ENCODE measurements at places on chromosomes 6 and 20. TPM values are rescaled to one million over a fixed set of nuclear protein-coding genes. Genes with fewer than 3 reads are reported as not detected.

DNA sequence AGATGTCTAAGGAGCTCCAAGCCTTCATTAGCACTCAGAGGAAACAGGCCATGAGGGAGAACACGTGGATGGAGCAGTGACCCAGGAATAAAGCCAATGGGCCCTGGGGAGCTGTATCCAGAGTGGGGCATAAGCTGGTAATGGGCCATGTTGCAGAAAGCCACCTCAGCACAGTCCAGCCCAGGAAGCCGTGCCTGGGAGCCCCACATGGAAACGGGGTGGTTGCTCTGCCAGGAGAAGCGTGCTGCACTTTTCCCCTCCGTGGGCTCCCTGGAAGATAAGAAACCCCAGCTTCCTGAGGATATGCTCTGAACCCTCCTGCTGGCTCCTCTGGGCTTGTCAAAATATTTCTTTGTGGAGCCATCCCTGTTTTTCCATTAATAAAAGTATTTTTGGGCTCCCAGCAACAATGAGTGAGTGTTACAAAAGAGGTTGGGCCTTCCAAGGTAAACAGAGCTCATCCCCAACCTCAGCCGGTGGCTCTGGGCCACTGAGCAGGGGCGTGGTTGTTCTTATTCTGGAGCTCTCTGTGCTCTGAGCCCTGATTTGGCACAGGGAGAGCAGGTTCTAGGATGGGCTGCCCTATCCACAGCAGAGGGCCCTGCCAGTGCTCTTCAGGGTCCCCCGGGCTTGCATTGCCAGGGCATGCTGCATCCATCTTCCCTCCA is 31.2 kb upstream of the NFATC2 start:
- no peak for DNase-seq

- DNase-seq, result no peak
Measured at GRCh38 chr6:3244003-3244831, 14.5 kb upstream of the PSMG4 start.

GRCh38 chr6:22613051-22613450 is 43.7 kb downstream of the HDGFL1 start:
- no peak for DNase-seq

DNA sequence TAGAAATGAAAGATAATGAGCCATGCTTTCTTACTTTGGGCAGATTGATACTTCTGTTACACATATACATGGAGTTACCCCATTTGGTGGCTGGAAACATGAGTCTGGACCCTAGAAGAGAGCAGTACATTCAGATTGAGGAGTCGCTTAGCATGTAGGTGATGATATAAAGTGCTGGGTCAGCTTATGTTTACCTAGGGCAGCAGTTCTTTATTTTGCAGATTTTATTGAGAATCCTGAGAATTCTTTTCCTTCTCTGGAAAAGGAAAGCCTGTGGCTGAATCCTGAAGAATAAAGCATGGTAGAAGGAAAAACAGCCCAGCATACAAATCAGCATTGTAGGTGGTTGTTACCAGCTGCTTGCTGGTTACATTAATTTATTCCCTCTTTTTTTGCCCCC is 91.2 kb downstream of the SMAP1 start:
- no peak for DNase-seq

- DNase-seq, result no peak
Measured at GRCh38 chr20:6466075-6466810, 301.2 kb upstream of the BMP2 start.

GRCh38 chr20:43895235-43895634 is 19.4 kb upstream of the TOX2 start:
- no peak for DNase-seq

GRCh38 chr20:56411759-56412472 is at the start of gene CASS4:
TSS of gene CASS4 (plus strand) at chr20:56412260. CDS start at chr20:56412459, 199 bp downstream.
- DNase-seq, result no peak

Gene FRMD1
- not detected for total RNA-seq

- no peak for DNase-seq
Measured at GRCh38 chr20:20455926-20456325, 88.0 kb downstream of the INSM1 start.

- DNase-seq, result no peak
Measured at GRCh38 chr20:47354714-47355488, 1.6 kb downstream of the ZMYND8 start.

GRCh38 chr6:149965194-149966020 is 1.7 kb downstream of the ULBP1 start:
- DNase-seq, result peak; percentile 71

GRCh38 chr6:4660377-4661321 is 115.6 kb upstream of the CDYL start:
- no peak for DNase-seq

Gene SRMS
- total RNA-seq, result not detected

- DNase-seq, result peak; percentile 13
Measured at GRCh38 chr20:44011251-44011940, 96.7 kb downstream of the TOX2 start.

DNA sequence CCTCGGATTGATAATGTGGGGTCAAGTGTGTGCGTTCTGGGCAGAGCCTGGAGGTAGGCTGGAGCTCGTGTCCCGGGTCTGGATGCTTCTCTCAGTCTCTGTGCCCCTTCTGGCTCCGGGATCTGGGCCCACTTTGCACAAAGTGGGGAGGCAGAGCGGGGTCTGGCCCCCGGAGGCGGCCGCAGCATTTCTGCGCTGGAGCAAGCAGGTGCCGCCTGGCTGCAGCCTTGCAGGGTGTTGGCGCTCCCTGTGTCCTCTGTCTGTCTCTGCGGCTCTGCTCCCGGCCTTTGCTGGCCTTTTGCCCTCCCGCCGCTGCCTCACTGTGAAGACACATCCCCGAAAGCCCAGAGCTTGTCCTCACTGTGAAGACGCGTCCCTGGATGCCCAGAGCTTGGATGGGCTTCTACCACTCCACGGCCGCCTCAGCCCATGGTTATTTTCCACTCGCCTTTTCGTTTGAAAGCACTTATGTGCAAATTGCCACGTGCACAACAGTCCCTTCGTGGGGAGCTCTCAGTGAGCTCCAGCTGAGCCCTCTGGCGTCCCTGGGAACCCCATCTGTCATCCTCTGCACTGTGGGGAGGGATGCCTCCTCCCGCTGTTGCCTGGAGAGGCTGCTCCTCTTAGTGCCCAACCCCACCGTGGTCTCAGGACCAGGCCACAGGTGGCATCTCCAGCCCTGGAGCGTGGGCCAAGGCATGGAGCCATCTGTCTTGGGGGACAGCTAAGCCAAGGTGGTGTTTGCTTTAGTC is 17.4 kb downstream of the SLCO4A1 start:
- no peak for DNase-seq

GRCh38 chr6:157869673-157870302 is 46.7 kb downstream of the SNX9 start:
- no peak for DNase-seq

GRCh38 chr6:20098267-20098876 is 113.9 kb downstream of the MBOAT1 start:
- DNase-seq, result no peak

- DNase-seq, result no peak
Measured at GRCh38 chr6:169164986-169165385, 88.7 kb downstream of the THBS2 start.

Gene TNFRSF6B
- total RNA-seq, result not detected

Gene PRSS35
- 3.8 TPM for total RNA-seq

- peak; percentile 36 for DNase-seq
Measured at GRCh38 chr20:23150304-23151007, 64.3 kb upstream of the CD93 start.

DNA sequence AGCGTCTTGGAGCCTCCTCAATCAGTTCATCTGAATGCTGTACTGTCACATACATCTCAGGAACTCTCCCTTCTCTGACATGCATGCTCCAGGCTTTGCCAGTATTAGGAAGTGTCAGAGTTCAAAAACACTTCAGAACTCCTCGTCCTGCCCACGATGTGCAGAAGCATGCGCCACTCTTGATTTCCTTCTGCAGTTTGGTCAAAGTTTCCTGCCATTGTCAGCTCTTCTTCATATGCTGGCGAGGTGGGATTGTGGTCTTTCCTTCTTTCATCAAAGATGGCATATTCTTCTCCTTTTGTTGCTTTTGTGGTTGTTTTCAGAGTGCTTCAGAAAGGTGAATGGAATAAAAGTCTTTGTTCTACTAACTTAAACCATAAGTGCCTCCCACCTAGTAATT is 21.0 kb downstream of the SLC13A3 start:
- DNase-seq, result no peak

GRCh38 chr6:21935561-21936028 is 342.0 kb downstream of the SOX4 start:
- DNase-seq, result peak; percentile 78

DNA sequence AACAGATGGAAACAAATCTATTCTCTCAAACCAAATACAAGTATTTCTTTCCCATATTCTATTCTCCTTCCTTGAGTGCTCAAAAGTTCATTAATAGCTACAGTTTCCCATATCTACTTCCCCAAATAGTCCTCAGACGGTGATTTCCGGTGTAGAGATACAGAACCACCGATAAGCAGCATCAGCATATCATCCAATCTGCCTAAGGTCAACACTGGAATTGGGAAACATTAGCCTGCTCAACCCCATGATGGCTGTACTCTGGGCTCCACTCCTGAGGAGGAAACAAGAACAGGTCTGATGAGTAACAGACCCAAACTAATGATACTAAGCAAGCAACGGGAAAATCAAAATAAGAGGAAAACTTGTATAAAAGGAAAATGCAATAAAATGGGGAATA is 115.6 kb downstream of the EPB41L2 start:
- no peak for DNase-seq

Gene SLA2
- total RNA-seq, result 0.68 TPM

Gene RBPJL
- not detected for total RNA-seq

DNA sequence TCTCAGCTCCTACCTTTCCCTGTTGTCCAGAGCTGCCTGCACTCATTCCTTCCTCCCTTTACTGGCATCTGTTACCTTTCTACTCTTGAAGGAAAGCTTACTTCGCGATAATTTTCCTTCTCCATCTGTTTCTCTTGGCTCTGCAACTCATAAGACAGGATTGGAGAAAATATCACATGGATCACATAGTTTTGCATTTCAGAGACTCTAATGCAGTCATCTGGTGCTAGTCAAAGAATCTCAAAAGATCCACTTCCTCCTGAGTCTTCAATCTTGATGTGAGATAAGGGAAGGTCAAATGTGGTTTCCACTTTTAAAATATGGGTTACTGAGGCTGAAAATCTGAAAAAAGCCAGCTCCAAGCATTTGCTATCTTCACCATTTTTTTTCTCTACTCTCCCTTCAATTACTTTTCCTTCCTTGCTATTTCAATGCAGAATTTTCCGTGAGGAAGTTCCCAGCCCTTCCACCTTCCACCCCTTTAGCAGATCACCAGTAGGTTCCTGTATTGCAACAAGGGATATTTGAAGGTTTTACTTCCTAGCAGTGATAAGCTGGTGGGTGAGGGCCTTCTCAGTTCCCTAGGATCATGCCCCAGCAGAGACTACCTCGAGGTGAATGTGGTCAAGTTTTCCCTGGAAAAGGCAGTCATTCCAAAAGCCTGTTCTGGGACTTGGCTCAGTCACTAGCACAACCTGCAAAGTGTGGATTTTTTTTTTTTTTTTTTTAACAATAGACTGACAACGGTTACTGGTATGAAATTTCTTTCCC is 62.8 kb upstream of the LRRC1 start:
- no peak for DNase-seq

Gene FABP7
- 1.9 TPM for total RNA-seq

Gene FAM210B
- total RNA-seq, result 34.1 TPM

Gene ZBTB12
- total RNA-seq, result 24.8 TPM

DNA sequence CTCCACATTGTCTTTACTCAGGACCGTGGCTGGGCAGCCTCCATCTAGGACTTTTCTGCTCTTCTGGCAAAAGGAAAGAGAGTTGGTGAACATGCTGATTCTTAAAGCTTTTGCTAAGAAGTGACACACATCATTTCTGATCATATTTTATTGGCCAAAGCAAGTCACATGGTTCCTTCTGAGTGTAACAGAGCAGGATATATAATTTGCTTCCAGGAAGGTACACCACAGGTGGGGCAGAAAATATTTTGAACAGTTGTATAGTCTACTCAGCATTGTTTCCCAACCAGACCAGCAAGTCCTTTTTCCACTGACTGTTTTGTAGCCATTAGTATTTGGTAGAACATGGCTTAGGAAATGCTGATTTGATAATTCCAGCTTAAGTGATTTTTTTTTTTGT is 73.5 kb downstream of the AKAP7 start:
- DNase-seq, result no peak

GRCh38 chr20:37841971-37842370 is 61.0 kb upstream of the VSTM2L start:
- DNase-seq, result no peak

GRCh38 chr6:142851601-142852000 is 93.4 kb downstream of the HIVEP2 start:
- no peak for DNase-seq

DNA sequence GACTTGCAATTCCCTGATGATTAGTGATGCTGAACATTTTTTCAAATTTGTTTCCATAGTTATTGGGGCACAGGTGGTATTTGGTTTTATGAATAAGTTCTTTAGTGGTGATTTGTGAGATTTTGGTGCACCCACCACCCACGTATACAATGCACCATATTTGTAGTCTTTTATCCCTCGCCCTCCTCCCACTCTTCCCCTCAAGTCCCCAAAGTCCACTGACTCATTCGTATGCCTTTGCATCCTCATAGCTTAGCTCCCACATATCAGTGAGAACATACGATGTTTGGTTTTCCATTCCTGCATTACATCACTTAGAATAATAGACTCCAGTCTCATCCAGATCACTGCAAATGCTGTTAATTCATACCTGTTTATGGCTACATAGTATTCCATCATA is 167.3 kb downstream of the MYLK4 start:
- no peak for DNase-seq

DNA sequence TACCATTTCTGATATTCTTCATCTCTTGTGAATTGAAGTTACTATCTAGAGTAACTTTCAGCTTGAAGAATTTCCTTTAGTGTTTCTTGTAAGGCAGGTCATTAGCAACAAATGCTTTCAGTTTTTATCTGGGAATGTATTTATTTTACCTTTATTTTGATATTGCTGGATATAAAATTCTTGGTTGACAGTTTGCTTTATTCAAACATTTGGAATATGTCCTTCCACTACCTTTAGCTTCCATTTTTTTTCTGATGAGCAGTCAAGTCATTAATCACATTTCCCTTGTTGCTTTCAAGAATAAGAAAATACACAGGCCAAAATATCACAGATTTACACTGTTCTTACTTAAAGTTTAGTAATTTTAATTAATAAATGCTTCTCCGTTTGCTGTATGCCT is 5.7 kb upstream of the NELFCD start:
- no peak for DNase-seq

- DNase-seq, result no peak
Measured at GRCh38 chr20:55135923-55136322, 660.5 kb downstream of the DOK5 start.

Gene SIGLEC1
- total RNA-seq, result not detected

- no peak for DNase-seq
Measured at GRCh38 chr6:25387911-25388310, 108.7 kb downstream of the CARMIL1 start.

Gene PHACTR3
- total RNA-seq, result not detected

GRCh38 chr6:85240787-85241385 is 209.0 kb upstream of the NT5E start:
- DNase-seq, result no peak

- peak; percentile 7 for DNase-seq
Measured at GRCh38 chr20:63062188-63063140, 55.7 kb upstream of the BHLHE23 start.

DNA sequence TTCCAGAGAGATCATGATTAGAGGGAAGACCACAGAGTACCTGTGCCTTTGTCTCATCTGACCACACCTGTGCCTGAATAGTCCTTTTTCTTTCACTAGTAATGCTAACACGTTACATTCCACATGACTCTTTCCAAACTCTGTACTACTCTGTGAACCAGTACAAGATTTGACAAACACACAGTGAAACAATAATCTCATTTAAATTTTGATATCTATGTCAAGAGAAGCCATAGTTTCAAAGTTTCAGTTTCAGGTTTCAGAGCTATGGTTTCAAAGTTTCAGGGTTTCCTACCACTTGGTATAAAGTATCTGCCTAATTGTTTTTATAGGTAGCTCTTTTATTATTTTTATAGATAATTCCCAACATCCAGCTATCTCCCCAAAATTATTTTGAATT is 62.0 kb upstream of the PHACTR2 start:
- DNase-seq, result no peak
